Thoracic aorta (tissue), 2 donors: ENCODE measurements at places on chromosomes 5 and 9. TPM values are rescaled to one million over a fixed set of nuclear protein-coding genes. Genes with fewer than 3 reads are reported as not detected.
A peak's percentile ranks its signal among the peaks of the same experiment; 100 is the strongest.

- no peak for DNase-seq
These were observed 69.9 kb downstream of the AUH start for GRCh38 chr9:91291866-91292265.

- DNase-seq: no peak
These were observed 29.8 kb downstream of the PIK3R1 start for GRCh38 chr5:68245319-68245718.

GRCh38 chr9:97851446-97851883 lies 1.6 kb upstream of the FOXE1 start:
- DNase-seq: no peak

- DNase-seq: no peak
These were observed 65.4 kb upstream of the ASTN2 start for GRCh38 chr9:117480253-117480652.

DNA sequence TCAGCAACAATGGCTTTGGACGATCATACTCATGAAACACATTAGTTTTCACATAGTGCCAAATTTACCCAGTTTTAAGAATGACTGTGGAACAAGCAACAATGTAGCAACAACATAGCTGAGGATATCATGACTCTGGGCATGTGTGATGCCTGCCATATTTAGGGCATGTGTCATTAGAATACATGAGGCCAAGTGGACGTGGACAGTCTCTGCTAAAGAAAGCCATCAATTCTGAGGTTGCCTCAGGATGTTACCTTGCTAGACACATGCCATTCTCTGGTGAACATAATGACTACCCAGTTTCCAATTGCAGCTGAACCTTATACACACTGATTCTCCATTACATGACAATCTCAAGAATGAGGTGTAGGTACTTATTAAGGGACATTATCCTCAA lies 103.3 kb upstream of the ADAMTS19 start:
- DNase-seq: no peak

GRCh38 chr5:16773991-16774390 lies 157.2 kb upstream of the RETREG1 start:
- no peak for DNase-seq

MAST4 gene
- total RNA-seq: 47.8 TPM

PCDHB15 gene
- 10.7 TPM for total RNA-seq

DNA sequence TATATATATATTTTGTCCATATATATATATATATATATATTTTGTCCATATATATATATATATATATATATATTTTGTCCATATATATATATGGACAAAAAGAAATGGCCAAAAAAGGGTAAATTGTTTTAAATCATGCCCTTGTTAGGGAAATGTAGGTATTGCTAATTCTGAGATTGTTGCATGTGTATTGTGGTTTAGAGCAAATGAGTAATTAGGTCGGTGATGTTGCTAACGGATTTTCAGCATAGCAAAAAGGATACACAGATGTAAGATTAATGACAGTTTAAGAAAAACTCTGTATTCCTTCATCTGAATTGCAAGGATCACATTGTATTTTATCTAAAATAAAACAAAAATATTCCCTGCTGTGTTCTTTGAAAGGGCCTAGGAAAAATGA lies 40.2 kb downstream of the OSTF1 start:
- no peak for DNase-seq

FOXD4L3 gene
- 0.78 TPM for total RNA-seq

DNA sequence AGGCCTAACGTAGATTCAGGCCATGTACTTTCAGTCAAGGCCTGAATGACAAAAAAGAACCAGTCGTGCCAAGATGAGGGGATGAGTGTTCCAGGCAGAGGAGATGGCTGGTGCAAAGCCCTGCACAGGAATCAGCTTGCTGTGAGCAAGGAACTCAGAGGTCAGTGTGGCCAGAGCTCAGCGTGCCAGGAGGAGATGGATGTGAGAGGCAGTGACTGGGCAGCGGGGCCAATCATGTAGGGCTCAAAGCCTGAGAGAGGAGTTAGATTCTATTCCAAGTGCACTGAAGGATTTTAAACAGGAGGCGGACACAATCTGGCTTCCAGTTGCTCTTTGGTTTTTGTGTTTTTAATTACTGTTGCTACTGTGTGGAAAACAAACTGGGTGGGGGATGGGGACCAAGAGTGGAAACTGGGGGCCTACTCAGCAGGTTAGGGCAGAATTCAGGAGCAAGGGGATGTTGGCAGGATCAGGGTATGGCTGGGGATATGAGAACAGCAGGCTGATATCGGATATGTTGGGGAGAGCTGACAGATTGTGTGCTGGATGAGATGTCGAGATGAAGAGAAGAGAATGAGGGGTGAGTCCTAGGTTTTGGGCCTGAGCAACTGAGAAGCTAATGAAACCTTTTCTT lies 64.3 kb downstream of the ANGPTL2 start:
- DNase-seq: peak; percentile 11

DNA sequence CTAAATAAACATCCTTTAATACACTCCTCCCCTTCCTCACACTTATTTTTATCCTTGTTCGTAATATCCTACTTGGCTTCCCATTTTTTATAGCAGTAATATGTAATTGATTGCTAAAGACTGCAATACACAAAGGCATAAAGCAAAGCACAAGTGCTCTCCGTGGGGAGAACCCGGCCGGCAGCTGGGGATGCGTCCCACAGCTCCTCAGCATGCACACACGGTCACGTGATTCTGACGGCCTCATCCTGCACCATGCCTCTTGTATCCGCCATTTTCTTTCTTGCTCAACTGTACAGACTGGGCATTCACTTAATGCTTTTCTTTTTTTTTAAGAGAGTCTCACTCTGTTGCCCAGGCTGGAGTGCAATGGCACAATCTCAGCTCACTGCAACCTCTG lies 2.8 kb downstream of the BRD3OS start:
- no peak for DNase-seq

GRCh38 chr5:76571559-76571958 lies 51.6 kb downstream of the F2RL2 start:
- DNase-seq: no peak

DNA sequence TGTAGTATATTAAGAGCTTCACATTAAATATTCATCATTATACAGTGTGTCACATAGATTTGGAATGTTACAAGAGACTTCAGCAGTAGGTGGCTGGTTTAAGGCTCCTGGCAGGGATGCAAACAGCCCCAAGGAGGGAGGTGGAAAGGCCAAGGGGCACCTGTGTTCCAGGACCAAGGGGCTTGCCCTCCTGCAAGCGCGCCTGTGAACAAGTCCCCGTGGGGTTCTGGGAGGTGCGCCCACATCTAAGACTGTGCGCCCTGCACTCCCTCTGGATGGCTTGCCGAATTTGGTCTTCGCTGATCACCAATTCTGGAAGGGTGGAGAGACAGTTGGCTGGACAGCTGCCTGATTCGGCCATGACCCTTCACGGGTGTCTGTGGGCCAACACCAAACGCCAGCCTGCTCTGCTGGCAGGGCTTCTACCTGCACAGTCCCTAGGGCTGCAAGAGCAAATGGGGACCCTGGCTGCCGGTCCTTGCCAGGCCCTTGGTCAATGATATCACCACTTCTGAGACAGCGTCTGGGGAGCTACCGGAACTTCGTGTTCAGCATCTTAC lies 12.1 kb upstream of the SLC25A51 start:
- no peak for DNase-seq

DNA sequence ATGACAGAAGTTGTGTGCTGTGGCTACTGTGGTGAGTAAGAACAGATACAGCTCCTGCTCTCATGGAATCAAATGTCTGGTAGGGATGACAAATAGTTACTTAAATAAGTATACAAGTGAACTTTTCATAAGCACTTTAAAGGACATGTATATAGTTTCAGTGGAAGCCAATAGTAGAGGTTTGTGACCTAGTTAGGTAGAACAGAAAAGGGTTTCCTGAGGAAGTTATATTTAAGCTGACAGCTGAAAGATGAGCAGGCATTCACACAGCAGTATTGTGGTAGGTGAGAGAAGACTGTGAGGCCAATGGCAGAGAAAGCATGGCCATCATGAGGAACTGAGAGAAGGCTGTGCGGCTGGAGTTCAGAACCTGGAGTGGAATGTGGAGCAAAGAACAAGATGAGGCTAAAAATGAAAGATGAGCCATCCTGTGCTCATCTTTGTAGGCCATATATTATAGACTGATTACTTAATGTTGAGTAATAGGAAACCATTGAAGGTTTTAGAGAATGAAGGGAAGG lies 15.4 kb downstream of the FAM174A start:
- no peak for DNase-seq

DNA sequence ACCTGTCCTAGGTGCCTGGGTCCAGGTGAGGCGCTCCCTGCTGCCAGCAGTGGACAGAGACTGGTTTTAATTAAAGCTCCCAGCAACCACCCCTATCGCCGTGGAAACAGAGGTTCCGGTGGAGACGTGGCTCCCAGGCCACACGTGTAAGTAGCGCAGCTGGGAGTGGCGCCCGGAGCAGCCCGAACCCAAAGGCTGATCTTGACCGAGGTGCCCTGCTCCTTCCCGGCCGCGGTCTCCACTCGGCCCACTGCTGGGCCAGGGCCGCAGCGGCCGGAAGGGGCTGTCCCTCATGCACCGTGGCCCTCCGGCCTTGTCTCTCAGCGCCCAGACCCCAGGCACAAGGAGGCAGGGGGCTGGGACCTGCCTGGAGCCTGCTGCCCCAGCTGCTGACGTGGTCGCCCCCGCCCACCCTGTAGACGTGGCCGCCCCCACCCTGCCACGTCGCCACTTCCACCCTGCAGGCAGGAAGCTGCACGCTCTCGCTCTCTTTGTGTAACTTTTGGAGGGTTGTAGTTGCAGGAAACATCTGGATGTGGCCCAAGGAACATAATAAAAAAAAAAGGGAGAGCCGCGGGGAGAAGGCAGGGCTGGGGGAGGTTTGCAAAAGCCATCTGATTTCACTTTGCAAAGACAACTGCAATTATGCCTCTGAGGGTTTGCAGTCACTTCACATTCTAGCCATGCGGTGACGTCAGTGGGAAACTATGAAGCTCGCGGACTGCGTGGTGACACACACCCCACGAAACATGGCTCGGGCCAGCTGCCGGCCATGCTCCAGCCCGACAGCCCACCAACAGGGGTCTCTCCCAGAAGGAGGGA lies 129.9 kb downstream of the RXRA start:
- DNase-seq: peak; percentile 84
